ENCODE measurements at places on chromosomes 7 and 10. TPM values are rescaled to one million over a fixed set of nuclear protein-coding genes. Genes with fewer than 3 reads are reported as not detected.

GRCh38 chr10:114284346-114285071 is 45.5 kb downstream of the VWA2 start:
- DNase-seq, result no peak

Gene OR9A2
- 1.1 TPM for total RNA-seq

Gene ELFN1
- 9.5 TPM for total RNA-seq

GRCh38 chr7:12162415-12163113 is 48.5 kb upstream of the TMEM106B start:
- no peak for DNase-seq

Gene IKZF5
- 13.4 TPM for total RNA-seq

Gene PDGFA
- total RNA-seq, result 32.4 TPM

Gene TWIST1
- 0.62 TPM for total RNA-seq

DNA sequence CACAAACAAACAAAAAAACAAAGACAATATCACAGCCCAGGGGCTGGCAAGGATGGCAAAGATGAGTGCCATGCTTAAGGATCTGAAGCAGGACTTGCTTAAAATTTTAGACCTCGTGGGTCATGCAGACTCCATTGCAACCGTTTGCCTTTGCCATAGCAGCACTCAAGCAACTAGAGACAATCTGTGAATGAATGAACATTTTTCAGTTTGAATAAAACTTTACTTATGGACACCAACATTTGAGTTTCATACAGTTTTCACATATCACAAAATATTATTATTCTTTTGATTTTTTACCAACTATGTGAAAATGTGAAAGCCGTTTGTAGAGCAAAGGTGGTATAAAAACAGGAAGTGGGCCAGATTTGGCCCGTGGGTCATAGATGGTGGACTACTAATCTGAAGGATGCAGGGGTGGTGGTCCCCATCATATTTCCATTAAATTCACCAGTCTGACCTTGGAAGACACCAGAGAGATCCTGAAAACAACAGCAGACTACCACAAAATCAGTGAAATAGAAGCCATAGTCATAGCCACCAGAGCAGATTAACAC is 8.3 kb upstream of the RBM17 start:
- no peak for DNase-seq

DNA sequence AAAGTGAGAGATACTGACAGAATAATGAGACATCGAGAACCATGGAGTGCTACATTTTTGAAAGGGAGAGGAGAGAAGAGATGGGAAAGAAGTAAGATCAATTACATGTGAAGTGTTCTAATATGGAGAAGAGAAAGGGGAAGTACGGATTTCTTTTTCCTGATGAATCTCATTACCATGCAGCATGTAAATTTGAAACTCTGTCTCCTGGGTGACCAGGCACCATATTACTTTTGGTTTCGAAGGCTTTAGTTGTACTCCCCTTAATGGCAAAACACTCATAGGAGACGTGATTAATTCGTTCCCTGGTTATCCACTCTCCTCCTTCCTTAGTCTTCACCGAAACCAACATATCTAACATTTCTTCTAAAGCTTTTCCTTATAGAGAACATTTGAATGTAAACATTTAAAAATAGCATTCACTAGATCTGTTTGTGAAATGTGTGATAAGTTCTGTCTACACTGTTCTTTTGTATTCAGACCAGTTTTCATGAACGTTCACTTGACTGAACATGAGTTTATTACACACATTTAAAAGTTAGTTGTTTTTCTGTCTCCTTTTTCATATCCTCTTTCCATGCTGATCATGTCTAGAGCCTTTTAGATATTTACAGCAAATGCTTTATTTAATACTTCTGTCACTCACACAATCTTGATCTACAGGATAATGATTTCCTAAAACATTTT is 80.2 kb upstream of the MSRB2 start:
- DNase-seq, result no peak

DNA sequence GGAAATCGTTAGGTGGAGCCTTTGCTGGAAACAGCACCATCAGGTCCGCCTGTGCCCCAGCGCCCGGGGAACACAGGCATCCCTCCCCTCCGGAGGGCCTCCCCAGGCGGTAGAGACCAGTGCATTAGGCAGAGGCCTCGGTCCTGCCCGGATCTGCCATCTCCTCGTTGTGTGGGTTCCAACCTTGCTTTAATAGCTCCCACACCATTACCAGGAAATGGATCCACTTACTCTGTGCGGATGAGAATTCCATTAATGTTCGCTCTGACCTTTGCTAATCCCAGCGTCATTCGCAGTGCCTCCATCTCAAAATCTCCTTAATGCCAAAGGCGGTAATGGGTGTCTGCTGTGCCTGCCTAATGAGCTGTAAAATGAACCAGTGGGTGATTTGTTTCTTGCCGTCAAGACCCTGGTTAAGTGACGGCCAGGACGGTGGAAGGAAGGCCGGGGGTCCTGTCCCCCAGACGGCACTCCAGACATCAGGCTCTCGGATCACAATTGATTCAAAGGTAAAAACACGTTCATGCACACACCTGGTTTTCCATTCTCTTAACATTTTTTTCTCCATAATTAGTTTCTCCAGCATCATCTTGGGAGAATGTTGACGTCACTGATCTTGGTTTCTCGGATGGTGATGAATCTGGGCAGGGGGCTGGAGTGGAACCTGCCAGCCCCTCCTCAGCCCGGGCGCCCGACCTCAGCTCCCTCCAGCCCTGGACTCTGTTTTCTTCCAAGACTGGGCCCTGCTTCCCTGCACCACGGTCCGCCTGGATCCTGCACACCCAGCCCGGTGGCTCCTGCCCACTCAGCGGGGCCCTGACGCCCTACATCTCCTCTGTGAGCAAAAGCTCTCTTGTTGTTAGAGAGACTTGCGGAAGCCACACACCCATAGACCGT is 22.8 kb upstream of the FAM20C start:
- DNase-seq, result no peak

Gene CLDN15
- 6.4 TPM for total RNA-seq

DNA sequence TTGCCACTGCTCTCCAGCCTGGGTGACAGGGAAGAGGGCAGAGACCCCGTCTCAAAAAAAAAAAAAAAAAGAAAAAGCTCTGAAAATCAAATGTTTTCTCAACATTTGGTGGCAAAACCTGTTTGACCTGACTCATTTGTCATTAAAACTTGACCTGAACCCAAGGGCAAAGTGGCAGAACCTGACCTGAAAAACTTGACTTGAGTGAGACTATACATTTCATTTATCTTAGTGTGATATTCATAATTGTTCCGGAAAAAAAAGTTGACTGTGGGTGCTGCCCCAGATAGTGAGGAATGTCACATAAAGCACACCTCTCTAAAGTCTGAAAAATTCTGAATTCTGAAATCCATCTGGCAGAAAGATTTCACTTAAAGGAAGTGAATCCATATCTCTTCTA is 2.3 kb upstream of the TAX1BP1 start:
- DNase-seq, result no peak

DNA sequence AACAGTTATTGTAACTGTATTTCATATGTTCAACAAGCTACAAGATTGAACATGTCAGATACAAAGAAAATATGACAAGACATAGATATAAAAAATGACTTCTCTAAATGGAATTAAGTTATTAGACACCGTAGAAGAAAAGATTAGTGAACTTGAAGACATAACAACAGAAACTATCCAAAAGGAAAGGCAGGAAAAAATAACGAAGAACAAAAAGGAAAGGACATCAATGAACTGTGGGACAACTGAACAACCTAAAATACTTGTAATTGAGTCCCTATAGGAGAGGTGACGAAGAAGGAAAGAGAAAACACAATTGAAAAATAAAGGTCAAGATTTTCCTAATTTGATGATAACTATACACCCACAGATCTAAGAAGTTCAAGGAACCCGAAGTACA is 32.3 kb downstream of the UPF2 start:
- DNase-seq, result no peak

DNA sequence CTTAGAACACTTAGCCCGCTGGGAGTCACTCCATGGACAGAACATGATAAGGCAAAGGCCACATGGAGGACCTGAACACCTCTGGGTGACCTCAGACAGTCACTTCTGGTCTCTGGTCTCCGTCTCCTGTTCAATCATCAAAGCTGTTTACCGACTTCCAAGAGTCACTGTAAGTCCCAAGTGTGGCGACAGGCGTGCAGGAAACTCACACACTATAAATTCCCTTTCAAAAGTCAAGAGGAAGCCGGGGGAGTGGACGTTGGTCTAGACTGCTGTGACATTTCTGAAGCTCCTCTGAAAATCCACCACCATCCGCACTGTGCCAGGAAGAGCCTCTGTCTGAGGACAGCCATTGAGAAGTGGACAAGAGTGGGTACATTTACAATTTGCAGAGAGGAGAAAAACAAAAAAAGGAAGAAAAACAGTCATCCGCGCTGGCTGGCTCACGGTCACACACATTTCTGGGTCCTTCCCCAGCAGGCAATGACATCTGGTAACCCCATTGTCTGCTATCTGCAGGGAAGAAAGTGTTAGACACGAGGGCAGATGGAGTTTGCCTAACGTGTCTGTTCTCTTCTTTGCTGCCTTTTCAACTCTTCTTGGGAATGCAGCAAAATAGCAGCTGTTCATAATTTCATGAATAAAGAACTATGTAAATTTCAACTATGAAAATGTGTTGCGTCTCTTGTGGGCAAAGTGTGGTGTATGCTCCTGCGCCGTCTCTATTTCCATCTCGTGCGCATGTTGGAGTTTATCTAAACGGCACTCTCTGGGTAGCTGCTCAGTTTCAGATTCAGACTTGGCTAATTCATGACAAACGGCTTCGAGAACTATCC is 32.9 kb upstream of the CUX1 start:
- peak; percentile 11 for DNase-seq

GRCh38 chr10:77960829-77961329 is 34.3 kb upstream of the DLG5 start:
- no peak for DNase-seq

- no peak for DNase-seq
These were observed 6.6 kb downstream of the CCDC126 start for GRCh38 chr7:23603632-23604295.

DNA sequence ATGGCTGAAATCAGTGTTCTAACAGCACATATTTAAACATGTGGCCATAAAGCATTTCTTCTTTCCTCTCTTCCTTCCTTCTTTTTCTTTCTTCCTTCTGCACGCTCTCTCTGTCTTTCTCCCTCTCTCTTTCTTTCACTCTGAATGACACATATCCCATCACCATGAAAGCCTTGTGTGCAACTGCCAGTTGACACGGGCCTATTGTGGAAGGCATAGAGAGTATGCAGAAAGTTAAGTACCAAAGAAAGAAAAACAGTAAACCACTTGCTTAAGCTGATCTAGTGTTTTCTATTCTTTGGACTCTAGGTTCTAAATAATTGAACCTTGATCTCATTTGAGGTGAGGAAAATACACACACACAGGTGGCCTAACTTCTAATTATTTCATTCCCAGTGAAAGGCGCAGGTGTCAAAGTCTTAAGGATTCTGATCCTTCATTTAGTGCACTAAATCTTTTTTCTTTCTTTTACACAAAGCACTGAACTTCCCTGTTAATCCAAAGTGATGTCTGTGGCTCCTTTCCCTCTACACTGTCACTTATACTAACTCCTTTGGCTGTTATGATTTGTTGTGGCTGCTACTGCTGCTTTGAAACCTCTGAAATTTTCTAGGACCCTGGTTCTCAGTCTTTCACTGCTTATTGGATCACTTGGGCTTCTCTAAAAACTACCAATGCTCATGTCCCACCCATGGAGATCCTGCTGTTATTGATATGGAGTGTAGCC is 17.7 kb downstream of the DKK1 start:
- DNase-seq, result no peak

DNA sequence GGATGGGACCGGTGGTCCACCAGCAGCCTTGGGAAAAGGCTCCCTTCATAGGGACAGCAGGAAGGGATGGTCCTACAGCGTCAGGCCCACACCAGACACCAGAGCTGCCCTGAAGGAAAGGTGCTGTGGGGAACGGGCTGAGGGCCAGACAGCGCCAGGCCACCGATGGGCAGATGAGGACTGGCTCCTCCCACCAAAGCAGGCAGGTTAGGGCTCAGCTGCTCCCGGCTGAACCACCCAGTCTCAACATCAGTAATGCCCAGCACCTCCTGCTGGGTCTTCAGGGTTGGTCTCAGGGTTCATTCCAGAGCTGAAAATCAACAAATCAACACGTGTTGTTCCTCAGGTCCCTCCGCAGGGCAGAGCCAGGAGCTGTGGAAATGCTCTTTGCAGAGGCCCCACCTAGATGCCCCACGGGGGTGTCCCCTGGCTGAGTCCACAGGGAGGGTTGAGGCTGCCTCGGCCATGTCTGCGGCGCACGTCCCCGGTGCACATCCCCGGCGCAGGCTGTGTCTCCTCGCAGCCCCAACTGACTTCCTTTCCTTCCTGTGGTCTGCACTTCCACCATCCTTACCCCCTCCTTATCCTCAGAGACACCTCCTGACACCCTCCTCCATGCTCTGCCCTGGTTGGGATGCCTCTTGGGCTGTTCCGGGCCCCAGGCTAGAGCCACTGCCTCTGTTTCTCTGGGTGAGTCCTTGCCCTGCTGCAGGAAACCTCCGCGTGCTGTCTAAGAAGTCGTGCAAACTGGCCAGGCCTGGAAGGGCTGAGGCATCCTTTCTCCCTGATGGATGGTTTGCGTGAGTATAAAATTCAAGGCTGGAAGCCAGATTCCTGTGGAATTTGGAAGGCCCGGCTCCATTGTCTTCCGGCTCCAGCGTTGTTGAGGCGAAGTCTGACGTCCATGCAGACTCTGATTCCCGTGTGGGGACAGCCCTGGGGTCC is 32.8 kb upstream of the CFAP46 start:
- no peak for DNase-seq

DNA sequence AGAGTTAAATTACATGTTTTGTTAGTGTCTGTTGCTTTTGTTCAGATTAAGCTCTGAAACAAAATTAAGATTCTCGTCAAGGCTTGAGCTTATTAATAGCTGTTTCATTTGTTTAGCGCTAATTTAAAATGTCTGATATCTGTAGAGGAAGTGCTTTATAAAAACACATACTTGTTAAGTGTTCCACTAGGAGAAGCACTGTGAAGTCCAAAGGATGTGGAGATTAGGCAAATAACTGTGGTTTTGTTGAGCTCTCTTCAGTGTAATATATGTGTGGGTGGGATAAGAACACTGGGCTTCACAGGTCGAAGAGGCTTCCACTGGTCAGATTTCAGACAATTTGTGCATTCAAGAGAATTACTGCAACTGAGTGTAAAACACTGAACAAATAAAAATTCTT is 242.0 kb downstream of the AUTS2 start:
- no peak for DNase-seq

DNA sequence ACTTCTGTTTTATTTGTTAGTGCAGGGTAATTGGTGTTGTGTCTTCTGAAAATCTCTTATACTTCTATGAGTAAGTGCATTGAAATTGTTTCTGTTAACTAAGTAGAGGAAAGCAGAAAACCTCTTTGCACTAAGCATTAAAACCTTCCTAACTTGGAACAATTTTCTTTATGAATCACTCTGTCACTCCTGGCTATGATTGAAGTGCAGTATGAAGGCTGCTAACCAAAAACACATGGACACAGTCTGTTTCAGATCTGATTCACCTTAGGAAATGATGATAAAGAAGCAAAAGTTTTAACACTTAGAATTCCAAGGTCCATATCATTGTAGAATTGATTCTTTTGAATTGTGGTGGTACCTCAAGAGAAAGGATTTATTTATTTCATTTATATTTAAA is 41.9 kb downstream of the MET start:
- DNase-seq, result no peak

All from occipital lobe (tissue), 3 donors.